ENCODE measurements at places on chromosomes 1 and 21.

- DNase-seq, result no peak
Measured at GRCh38 chr1:108780937-108781574, 34.6 kb downstream of the STXBP3 start.

- no peak for DNase-seq
Measured at GRCh38 chr1:228004331-228004855, 2.4 kb upstream of the WNT3A start.

DNA sequence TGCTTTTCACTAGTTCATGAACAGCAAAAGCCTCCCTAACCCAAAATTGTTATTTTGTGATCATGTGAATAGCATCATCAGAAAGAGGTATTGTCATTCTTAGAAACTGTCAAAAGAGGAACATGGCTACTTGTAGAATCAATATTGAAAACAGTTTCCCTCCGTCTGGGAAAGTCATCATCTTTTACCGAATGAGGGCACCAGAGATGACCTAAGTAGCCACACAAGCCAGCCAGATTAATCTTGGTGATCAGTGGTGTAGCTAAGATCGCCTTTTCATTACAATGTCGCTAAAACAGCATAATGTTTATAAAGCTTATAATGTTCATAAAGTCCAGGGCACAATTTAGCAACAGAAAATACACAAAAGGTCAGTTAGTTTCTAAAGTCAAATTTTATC, 136.1 kb downstream of the SIPA1L2 start:
- DNase-seq, result no peak

- DNase-seq, result no peak
Measured at GRCh38 chr1:110433803-110434202, 17.1 kb upstream of the PROK1 start.

DNA sequence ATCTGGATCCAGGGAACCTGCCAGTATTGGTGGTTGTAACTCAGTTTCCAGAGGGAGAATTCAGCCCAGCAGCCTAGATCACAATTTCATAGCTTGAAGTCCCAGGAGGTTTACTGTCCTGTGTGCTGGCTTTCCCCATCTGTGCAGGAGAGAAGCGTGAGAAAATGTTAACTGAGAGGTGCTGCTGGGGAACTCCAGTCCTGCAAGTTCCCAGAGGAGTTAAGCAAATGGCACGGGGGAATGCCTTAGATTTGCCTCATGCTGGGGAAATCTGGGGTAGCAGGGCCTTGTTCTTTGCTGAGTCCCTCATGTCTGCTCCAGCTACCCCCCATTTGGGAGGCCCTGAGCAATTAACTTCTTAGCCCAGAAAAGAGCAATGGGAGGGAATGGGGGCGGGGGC, 25.1 kb upstream of the SLAMF6 start:
- no peak for DNase-seq

DNA sequence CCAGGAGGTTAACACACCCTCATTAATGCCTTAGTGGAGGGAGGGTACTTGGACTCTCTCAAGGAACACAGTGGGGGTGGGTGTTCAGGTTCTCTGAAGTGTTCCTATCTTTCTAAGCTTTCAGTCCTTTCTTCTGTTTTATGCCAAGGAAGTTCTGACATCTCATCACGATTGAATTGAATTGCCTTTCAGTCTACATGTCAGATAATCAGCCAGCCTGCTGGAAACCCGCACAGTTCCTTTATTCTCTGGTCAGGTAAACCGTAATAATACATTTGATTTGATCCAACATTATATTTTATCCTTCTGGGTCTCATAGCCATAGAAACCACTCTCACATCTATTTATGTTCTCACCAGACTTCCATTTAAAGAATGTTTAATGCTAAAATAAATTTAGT, 339.0 kb downstream of the RWDD3 start:
- no peak for DNase-seq

- DNase-seq, result no peak
Measured at GRCh38 chr1:68355614-68356013, 94.1 kb downstream of the RPE65 start.

DNA sequence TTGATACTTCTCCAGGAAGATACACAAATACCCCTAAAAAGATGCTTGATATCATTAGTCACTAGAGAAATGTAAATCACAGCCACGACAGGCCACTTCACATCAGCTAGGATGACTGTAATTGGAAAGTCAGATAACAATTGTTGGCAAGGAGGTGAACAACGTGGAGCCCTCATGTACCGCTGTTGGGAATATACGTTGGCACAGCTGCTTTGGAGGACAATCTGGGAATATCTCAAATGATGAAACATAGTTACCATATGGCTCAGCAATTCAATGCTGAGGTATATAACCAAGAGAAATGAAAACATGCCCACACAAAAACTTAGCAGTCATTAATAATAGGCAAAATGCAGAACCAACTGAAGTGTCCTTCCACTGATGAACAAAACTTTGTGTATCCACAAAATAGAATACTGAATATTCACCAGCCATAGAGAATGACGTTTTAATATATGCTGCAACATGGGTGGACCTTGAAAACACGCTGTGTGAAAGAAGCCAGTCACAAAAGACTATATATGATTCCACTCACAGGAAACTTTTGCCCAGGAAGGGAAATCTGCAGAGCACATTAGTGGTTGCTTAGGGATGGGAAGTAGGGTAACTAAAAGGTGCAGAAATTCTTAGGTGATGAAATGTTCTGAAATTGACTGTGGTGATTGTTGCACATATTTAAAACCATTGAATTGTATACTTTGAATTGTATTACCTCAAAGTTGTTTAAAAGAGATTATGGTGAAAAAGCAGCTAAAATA, 95.4 kb downstream of the AHCTF1 start:
- DNase-seq, result no peak

- no peak for DNase-seq
Measured at GRCh38 chr1:26468911-26469310, 3.3 kb upstream of the HMGN2 start.

DNA sequence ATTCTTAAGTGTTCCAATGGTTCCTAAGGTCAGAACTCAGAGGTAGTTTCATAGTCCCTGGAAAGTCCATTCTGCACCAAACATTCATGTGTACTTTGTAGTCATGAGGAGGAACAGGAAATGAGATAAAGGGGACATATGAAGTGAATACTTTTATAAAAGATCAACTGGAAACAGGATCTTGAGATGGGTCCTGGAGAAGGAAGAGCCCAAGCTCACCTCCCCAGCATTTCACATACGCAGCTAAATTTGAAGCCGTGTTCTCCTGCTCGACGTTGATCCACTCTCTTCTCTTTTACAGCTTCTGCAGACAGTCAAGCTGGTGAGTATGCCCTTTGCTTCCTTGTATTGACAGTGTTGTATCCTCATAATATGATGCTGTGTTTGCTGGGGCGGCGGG, 429 bp downstream of the FCGR2A start:
- DNase-seq, result no peak

GRCh38 chr1:213868482-213868881, 119.3 kb upstream of the PROX1 start:
- no peak for DNase-seq

- DNase-seq, result no peak
Measured at GRCh38 chr1:166933633-166934032, 41.7 kb downstream of the ILDR2 start.

- DNase-seq, result no peak
Measured at GRCh38 chr1:87805666-87806378, 477.1 kb downstream of the LMO4 start.

DNA sequence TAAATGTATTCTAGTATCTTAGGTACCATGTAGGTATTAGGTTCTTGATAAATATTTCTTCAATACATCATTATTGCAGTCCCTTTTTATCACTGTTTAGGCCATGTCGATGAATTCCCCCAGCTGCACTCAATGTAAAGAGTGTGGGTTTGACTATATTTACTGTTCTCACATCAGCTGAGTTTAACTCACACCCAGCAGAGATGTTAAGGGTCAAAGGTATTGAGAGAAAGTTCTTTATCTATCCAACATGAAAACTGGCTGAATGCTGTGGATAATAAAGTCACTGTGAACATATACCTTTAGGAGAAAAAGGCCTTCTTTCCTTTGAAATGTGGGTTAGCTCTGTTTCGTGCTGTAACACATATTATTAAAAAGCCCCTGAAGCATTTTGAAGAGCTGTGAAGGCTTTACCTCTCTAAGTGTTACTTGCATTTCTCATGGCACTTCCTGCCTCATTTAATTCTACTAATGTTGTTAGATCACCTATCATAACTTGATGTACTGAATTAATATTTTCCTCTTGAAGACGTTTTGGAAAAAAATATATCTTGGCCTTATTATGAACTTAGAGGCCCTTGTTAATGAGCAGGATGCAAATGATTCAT, 19.1 kb upstream of the LYST start:
- DNase-seq, result no peak

DNA sequence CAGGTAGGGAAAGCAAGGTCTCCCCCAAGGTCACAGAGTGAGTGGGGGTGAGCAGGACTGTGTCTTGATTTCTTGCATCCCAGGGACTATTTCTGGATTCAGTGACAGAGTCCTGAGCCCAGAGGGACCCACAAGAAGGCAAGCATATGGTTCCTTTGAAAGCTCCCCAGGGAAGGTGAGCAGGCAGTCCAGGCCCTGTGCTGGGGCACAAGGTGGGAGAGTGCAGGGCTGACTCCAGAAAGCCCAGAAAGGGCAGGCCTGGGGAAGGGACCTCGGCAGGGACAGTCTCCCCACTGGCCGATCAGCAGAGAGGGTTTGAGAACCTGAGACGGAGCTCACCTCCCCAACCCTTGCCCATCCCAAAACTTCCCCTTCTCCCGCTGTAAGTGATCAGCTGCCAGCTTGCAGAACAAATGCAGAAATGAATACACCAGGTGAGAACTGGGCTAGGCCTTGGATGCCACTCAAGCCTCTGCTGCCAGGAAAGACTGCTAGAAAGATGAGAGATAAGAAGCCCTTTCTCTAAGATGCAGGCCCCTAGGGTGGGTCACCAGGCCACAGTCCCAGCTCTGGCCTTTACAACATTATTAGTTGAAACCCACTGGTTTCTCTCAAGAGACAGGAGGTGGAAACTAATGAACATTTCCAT, 121.0 kb downstream of the GLIS1 start:
- DNase-seq, result no peak

Measured in stimulated activated CD4-positive, alpha-beta T cell treated with anti-CD3 and anti-CD28 coated beads, Interleukin-12 subunit alpha, Interleukin-12 subunit beta, amount 100 ng/mL, for 48 hours (primary cell).